Activated CD4-positive, CD25-positive, alpha-beta regulatory T cell (primary cell): ENCODE measurements at places on chromosomes 5 and 9.
A peak's percentile ranks its signal among the peaks of the same experiment; 100 is the strongest.

- DNase-seq, result no peak
Measured at GRCh38 chr5:85479849-85480248, 1095.2 kb upstream of the EDIL3 start.

GRCh38 chr9:116383936-116384335 is 230.3 kb downstream of the PAPPA start:
- DNase-seq, result no peak

DNA sequence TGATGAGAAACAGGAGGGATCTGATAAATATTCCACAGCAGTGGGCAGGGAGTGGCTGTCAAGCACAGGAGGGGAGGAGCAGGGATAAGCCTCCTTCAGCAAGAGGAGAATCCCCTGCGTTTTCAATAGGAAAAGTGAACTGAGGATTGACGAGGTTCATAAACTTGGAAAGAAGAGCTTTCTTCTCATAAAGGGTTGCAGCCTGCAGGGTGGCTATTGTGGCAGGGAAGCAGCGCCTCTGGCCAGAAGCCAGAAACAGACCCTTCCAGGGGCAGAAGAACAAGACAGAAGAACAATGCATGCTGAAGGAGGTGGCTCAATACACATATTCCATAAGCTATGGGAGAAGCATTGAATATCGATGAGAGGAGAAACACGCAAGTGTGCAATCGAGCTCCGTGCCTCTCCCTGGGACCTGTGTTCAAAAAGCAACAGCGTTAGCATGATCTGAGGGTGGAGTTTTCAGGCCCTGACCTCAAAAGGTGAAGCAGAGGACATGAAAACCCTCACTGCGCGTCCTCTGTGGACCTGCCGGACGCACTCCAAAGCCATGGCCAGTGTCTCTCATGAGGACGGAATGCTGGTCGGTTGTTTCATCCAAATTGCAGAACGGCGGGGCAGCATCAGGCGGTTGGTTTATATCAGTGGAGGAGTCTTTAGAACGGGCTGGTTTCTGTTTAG is 67.6 kb downstream of the ANKRD33B start:
- DNase-seq, result no peak

DNA sequence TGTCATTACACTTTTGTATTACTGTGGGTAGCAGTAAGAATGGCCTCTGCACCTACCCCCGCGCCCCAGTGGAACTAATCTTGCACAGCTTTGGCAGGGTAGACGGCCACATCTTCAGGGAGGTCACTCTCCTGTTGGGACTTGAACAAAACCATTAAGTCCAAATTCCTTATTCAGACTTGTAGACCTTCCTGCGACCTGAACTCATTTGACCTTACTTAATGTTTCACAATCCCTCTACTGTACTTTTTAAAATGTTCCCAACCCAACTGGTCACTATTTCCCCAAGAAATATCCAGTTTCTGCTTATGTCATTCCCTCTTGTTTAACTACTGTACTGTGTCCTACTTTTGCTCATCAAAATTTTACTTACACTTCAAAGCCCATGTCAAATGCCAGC is 5.3 kb upstream of the FAM120AOS start:
- no peak for DNase-seq

GRCh38 chr9:92729735-92730155 is 34.9 kb downstream of the BICD2 start:
- DNase-seq, result no peak

GRCh38 chr5:74241751-74242140 is 398.8 kb downstream of the ENC1 start:
- no peak for DNase-seq

DNA sequence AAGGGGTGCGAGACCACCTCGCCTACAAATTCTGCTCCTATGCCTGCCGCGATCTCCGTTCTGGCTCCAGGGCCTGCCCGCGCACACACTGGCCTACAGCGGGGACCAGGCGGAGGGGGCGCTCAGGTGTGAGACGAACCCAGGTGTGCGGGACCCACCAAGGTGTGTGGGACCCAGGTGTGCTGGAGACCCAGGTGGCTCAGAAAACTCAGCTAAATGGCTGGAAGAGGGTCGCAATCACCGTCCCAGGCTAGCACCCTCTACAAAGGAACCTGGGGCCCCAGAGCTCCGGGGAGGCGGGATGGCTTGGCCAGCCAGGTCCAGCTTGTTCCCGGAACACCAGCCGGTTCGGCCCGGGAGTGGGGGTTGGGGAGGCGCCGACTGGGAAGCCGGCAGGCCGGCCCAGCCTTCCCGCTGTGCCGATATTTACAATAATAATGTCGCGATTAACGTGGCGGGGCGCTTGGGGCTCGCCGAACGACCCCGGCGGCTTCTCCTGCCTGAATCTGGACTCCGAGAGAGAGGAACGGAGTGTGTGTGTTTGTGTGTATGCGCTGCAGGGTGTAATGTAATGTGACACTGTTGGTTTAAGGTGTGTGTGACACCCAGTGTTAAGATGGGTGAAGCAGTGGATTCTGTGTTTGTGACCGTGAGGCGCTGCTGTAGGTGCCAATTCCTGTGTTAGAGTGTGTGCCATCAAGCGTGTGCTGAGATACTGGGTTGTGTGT is 1.4 kb downstream of the PCDH1 start:
- DNase-seq, result no peak

- no peak for DNase-seq
Measured at GRCh38 chr5:139912158-139912557, 116.5 kb downstream of the PSD2 start.

DNA sequence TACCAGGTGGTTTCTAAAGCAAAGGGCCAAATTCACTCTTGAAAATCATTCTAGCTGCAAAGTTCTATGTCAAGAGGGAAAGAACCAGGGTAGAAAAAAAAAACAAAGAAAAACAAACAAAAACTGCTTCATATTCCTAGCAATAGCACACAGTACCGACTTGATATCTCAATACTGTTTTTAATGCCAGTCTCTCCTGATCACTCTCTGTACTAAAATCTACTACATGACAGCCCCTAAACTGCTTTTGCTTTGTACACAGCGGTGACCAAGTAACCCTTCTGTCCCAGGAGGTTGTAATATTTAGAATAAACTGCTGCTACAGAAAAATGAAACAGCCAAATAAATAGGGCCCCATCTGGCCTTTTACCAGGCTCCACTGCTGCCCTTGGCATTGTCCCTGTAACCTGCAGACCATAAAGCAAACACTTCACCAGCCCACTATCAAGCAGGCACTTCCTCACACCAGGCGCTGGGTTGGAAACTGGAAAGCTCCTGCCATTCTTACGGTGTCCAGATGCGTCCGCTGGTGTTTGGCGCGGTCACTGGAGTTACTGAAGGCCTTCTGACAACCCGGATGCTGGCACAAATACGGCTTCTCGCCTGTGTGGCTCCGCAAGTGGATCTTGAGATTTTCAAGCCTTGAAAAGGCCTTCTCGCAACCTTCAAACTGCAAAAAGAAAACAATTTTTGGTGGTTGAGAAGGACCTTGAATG is 363.2 kb downstream of the GLIS3 start:
- DNase-seq, result no peak

GRCh38 chr9:97411440-97411788 is 482 bp upstream of the TDRD7 start:
- DNase-seq, result no peak

GRCh38 chr5:136729901-136730355 is 364.6 kb upstream of the TRPC7 start:
- no peak for DNase-seq

GRCh38 chr5:5480481-5481111 is 58.1 kb downstream of the ICE1 start:
- DNase-seq, result no peak

DNA sequence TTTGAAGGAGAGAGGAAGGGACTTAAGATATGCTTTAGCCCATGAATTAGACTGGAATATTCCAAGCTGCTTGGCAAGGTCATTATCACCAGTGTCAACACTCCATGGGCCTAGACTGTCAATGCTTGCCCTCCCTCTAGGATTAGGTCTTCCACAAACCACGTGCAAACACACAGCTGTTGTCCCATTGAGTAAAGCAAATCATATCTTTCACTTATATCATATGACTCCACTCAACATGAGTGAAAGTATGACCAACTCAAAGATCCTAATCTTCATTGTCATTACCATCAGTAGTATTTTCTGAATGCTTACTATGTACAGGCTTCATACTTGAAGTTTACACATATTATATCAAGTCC is 57.0 kb upstream of the GRAMD2B start:
- no peak for DNase-seq

GRCh38 chr5:168408561-168409305 is 77.5 kb upstream of the RARS1 start:
- DNase-seq, result no peak

DNA sequence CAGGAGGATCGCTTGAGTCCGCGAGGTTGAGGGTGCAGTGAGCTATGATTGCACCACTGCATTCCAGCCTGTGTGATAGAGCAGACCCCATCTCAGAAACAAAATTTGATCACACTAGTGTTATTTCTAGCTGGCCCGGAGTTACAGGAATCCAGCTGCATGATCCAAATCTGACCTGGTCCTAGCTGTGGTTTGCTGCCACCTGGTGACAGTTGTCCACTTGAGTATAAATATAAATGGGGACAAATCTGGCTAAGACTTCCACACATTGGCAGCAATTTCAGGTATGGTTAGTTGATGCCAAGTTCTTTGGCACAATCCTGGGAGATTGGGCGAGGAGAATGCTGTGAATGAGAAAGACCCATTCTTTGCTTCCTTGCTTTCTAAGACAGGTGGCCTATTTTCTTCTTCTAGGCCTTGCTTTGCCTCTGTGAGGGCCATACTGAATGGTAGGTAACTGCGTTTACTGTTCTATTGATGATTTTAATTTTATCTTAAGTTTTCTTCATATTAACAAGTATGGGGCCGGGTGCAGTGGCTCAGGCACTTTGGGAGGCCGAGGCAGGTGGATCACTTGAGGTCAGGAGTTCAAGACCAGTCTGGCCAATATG is 35.4 kb downstream of the UBE2R2 start:
- no peak for DNase-seq

DNA sequence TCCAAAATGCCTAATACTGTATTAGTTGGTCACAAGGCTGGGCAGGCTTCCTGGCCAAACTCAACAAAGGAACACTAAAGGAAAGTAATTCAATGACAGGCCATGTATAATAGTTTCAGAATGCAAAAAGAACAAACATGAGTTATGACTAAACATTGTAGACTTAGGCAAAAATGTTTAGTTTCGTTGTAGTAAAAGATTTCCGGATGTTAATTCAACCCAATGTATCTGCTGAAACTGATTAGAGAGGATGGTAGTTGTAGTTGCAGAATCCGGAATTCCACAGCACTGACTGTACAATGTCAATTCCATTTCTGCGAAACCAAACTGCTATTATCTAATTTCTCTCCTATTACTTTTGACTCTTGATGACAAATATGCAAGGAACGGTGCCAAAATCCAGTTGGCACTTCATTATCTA is 117.9 kb upstream of the FST start:
- DNase-seq, result no peak

- DNase-seq, result no peak
Measured at GRCh38 chr5:42636425-42636824, 120.2 kb upstream of the CCDC152 start.

DNA sequence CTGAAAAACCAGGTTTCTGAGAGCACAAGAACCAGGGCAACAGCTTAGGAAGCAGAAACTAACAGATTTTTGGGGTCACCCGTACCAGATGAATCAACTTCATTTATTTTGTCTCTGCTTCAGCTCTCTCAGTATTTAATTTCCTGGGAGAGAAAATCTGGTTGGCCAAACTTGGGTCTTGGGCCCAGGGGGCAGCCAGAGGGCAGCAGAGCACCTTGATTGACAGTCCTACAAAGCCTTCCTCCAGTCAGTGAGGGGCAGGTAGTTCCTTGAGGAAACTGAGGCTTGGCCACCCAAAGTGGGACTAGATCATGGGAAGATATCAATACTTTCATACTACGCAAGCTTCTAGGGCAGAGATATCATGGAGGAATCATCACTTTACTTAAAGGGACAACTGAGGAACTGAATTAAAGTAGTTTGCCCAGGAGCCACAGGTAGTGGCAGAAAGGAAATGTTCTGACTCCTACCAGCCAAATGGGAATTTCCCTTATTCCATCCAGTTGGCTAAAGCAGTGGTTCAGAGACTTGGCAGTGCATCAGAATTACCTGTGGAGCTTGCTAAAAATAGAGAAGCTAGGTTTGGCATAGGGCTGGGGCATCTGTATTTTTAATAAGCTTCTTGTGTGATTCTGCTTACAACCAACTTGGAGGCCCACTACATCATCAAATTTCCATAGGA is 21.5 kb upstream of the ARHGAP26 start:
- peak; percentile 4 for DNase-seq

DNA sequence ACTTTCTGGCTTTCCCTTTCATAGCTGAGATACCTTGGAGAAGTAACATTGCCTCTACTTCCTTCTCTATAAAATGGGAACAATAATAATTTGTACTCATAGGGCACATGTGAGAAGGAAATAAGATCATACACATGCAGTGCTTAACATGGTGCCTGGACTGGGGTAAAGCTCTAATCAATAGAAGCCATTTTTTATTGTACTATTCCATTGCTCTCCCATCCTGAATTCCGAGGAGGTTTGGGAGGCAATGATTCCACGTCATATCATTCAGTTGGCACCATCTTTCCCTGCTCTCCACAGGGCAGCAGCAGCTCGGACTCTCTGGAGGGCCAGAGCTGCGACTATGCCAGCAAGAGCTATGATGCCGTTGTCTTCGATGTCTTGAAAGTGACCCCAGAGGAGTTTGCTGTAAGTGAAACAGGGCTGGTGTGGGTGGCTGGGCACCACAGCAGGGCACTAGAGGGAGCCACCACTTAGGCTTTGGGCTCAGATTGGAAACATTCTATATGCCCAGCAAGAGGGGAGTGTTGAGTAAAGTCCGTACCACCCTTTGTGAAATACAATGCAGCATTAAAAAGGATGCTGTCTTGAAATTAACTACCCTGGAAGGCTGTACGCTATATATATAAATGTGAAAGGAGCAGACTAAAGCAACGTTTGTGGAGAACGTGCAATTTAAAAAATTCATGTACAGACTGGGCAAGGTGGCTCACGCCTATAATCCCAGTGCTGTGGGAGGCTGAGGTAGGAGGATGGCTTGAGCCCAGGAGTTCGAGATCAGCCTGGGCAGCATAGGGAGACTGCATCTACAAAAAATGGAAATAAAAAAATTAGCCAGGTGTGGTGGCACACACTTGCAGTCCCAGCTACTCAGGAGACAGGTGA is 51.2 kb downstream of the RALGPS1 start:
- DNase-seq, result no peak

DNA sequence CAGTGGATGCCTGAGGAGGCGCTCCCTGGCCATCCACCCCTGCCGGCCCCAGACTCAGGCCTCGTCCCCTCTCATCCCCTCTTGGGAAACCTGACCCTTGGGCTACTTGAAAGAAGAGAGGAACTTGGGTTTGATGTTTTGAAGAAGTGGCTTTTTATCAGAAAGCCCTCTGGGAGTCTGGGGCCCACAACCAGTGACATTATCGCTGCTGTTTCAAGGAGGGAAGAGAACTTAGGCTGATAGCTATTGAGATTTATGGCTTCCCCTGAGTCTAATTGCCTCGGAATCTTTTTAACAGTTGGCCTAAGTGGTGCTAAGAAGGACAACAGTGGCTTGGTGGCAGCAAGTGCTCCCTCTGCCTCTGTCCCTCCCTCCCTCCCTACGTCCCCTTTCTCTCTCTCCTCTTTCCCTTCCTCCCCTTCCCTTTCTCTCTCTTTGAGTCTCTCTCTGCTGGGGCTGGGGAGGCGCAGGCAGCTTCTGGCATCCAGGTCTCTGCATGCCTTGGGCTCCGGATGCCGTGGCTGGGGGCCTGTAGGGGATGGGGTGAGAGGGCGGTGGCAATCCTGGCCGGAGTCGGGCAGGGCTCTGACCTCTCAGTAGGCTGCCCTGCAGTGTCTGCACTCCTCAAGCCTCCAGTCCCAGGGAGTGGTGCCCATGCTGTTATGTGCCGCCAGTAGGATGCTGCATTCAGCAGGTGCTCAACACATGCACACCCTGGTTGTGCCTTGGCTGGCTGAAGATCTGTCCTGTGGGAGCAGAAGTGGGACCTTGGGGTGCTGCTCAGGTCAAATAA is 49.6 kb upstream of the RXRA start:
- no peak for DNase-seq
